ENCODE measurements at places on chromosomes 3 and 15. TPM values are rescaled to one million over a fixed set of nuclear protein-coding genes. Genes with fewer than 3 reads are reported as not detected.

The A4GNT gene
- not detected for total RNA-seq

The SLC6A20 gene
- total RNA-seq, result 7.3 TPM

The SPTBN5 gene
- total RNA-seq, result 0.64 TPM

The CD96 gene
- not detected for total RNA-seq

The SOX14 gene
- not detected for total RNA-seq

The TGM4 gene
- total RNA-seq, result 0.14 TPM

The TLR9 gene
- 0.27 TPM for total RNA-seq

The CACNA2D2 gene
- total RNA-seq, result not detected

The CYP1A2 gene
- total RNA-seq, result not detected

The CBLB gene
- total RNA-seq, result 17.9 TPM

The PIK3CB gene
- total RNA-seq, result 52.6 TPM

The PLCH1 gene
- 11.6 TPM for total RNA-seq

The FBXW12 gene
- not detected for total RNA-seq

The CACNA1D gene
- 36.3 TPM for total RNA-seq

The SCG5 gene
- total RNA-seq, result not detected

The BTBD1 gene
- 77.3 TPM for total RNA-seq

The PLEKHO2 gene
- total RNA-seq, result 2.4 TPM

The GP9 gene
- not detected for total RNA-seq

The CLDN18 gene
- total RNA-seq, result 3.3 TPM

The DPPA4 gene
- not detected for total RNA-seq

The CGNL1 gene
- 1.8 TPM for total RNA-seq

The POLQ gene
- 13.7 TPM for total RNA-seq

The PCOLCE2 gene
- total RNA-seq, result 9.6 TPM

The MESP1 gene
- total RNA-seq, result 5.9 TPM

The TF gene
- 1.1 TPM for total RNA-seq

The CD86 gene
- 0.24 TPM for total RNA-seq

The CCDC32 gene
- 13.6 TPM for total RNA-seq

The CHST13 gene
- total RNA-seq, result 1.3 TPM

The IQCF5 gene
- not detected for total RNA-seq
